Endothelial cell of umbilical vein (primary cell): ENCODE measurements at places on chromosomes 7 and 10. TPM values are rescaled to one million over a fixed set of nuclear protein-coding genes. Genes with fewer than 3 reads are reported as not detected.

GRCh38 chr7:64881461-64882287, 21.4 kb upstream of the ZNF273 start:
- DNase-seq = no peak

Gene ASZ1
- not detected in 2 replicates for total RNA-seq

DNA sequence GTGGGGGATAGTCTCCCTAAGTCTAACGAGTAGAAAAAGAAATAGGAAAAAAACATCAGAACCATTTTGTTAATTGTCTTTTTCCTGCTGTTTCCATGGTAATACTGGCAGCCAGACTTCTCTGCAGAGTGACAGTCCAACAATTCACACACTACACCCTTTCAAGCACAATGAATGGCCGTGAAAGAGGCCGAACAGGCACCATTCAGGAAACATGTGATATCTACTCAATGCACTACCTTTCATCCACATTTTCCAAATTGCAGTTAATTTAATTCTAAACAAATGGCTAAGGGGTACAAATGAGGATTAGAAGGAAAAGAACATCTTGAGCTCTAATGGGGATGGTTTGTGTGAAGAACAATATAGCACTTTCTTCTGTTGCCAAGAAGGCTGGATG, 358.5 kb upstream of the ANKRD30A start:
- DNase-seq = no peak

DNA sequence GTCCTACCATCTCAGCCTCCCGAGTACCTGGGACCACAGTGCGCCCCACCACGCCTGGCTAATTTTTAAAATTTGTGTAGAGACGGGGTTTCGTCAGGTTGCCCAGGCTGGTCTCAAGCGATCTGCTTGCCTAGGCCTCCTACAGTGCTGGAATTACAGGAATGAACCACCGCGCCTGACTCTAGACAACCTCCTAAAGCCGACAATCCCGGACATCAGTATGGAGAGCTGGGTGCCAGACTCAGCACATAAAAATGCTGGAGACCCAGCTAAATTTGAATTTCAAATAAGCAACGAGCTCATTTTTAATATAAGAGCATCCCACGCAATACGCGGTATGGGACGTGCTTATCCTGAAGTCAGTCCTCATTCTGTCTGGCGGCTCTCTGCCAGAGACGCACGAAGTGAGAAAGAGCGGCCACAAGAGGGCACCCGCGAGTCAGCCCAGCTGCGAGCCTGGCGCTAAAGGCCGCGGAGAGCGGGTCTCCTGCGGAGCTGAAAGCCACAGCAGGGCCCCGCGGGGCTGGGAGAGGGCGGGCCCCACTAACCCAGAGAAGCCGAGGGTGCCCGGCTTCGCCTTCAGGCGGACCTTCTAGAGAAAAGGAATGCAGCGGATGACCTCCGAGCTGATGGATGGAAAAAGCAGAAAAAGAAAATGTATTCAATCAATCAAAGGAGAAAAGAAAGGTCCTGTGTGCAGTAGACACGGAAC, 7.0 kb downstream of the CALY start:
- DNase-seq = peak; percentile 77
